Hypothalamus (tissue), 51 donors: ENCODE measurements at places on chromosomes 2 and 18.

GRCh38 chr2:23286758-23287704 is 97.9 kb upstream of the KLHL29 start:
- DNase-seq: no peak

GRCh38 chr2:862731-863466 is 87.8 kb upstream of the SNTG2 start:
- no peak for DNase-seq

DNA sequence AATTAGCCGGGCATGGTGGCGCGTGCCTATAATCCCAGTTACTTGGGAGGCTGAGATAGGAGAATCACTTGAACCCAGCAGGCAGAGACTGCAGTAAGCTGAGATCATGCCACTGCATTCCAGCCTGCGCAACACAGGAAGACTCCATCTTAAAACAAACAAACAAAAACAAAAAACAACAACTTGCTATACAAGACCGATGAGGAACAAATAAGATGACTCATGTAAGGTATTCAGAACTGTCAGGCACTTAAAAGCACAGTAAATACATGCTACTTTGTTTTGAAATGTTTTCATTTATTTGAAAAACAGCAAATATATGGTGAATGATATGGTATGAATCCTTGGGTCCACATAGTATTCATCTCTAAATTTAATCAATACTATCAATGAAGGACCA is 66.7 kb downstream of the TRIP12 start:
- DNase-seq: no peak

DNA sequence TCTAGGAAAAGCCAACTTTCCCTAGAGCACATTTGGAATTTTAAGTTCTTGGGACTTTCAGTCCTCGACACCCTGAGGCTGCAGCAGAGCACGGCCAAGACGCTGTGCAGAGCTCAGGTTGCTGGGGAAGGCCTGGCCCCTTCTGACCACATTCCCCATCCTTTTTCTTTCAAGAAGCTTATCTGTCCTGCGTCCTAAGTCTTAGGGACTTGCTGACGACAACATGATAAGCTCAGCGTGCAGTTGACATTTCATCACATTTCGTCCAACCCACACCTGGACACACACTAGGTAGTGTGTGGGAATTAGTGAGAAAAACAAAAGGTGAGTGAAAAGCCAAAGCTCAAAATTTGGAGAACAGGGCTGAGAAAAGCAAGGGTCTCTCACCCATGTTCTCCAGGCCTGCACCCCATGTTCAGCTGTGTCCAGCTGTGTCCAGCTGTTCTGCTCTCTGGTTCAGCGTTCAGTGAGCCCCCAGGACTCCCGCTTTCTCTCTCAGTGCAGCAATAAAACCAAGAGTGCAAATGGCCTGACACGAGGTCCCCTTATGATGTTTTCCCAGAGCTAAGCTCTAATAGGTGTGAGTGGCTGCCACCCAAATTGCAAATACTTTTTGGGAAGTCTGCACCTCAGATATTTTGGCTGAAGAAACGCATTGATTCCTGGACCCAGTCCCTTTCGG is 101.9 kb downstream of the RGPD3 start:
- no peak for DNase-seq

DNA sequence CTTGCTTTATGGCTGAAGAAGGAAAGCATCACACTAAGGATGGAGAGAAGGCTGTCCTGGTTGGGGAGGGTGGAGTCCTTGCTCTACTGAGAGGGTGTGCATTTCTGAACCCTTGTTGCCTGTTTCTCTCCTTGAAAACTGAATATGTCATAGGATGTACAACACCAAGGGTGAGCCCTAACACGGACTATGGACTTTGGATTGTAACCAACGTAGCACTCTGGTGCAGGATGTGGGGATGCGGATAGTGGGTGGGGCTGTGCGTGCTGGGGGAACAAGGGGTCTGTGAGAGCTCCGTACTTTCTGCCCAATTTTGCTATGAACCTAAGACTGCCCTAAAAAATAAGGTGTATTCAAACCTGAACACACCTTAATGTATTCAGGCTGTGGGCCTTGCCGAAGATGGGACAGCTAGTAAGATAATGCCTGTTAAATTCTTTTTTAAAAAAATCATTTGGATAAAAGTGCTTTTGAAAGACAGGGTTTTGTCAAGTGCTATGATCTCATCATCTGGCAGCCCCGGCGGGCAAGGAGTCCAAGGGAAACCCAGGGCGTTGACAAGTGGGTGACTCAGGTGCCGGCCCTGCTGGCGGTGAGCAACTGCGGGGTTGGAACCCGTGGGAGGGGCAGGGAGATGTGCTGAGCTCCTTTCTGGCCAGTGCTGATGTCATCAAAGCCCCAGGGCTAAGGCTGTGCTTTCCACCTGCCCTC is 54.0 kb downstream of the GATA6 start:
- DNase-seq: no peak

- DNase-seq: no peak
Measured at GRCh38 chr2:118380915-118381653, 292.8 kb downstream of the INSIG2 start.

DNA sequence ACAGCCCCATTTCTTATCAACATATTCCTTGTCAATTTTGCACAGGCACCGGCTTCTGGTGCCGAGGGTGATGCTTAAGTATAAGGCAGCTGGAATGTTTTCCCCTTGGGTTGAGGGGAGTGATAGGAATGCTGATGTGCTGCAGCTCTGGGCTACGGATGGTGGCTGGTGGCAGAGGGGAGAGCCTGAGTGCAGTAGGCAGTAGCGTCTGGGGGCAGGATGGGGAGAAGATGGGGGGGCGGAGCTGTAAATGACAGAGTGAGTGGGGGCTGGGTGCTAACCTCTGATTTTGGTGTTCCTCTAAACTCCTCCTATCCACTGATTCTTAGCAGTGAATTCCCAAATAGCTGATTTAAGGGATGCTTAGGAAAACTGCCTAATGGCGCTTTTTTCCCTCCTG is 20.7 kb downstream of the TMEM178A start:
- DNase-seq: no peak
